ENCODE measurements at places on chromosomes 11 and 22. TPM values are rescaled to one million over a fixed set of nuclear protein-coding genes. Genes with fewer than 3 reads are reported as not detected.

DNA sequence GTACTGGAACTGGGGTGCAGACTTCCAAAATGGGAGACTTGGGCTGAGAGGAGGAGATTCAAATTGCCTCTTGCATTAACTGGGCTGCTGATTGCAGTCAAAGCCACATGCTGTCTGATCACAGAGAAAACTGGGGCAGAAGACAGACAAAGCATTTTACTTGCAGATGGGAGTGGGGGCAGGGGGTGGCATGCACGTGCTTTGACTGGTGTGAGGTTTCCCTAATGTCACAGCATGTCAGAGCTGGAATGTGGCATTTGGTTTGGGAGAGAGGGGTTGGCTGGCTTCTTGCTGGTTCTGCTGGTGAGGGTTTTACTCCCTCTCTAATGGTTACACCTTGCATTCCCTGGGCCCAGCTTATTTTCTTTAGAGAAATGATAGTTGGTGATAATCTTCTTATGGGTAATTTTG, 2.9 kb downstream of the TUB start:
- H3K36me3 ChIP-seq = no peaks in the 10 kb centered on the region
- no peak overlapping the region for H3K4me3 ChIP-seq
- no peak overlapping the region for H3K27ac ChIP-seq

DNA sequence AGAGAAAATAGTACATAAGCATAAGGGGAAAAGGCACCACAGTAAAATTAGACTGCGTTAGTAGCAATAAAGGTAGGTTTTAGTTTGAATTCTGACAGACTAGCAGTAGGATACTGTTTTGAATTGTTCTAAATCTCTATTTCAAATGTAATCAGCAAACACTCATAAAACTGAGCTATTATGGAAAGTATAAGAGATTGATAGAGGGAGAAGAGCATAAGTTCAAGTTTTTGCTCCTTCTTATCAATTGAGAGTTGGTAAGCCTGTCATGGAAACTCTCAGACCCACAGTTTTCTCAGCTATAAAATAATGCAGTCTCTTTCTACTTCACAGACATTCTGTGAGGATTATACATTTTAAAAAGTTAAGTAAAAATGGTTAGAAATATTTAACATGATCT, 840.2 kb upstream of the CNTN5 start:
- no peaks in the 10 kb centered on the region for H3K4me1 ChIP-seq
- no peaks in the 10 kb centered on the region for H3K27me3 ChIP-seq
- H3K36me3 ChIP-seq = no peaks in the 10 kb centered on the region
- H3K27ac ChIP-seq = no peak overlapping the region
- H3K4me3 ChIP-seq = no peak overlapping the region

GRCh38 chr22:47029244-47030074, 267.0 kb downstream of the TBC1D22A start:
- no peaks in the 10 kb centered on the region for H3K27me3 ChIP-seq
- DNase-seq = no peak
- no peak overlapping the region for H3K4me3 ChIP-seq
- no peak overlapping the region for H3K27ac ChIP-seq
- H3K4me1 ChIP-seq = peaks cover 11% of the 10 kb centered on the region
- H3K36me3 ChIP-seq = no peaks in the 10 kb centered on the region

The OR51B2 gene
- total RNA-seq = not detected

Data from SJSA1 (cell line).